Stimulated activated naive CD8-positive, alpha-beta T cell treated with anti-CD3 and anti-CD28 coated beads, Interleukin-15, amount 100 ng/mL, for 72 hours (primary cell): ENCODE measurements at places on chromosomes 1 and 21.
A peak's percentile ranks its signal among the peaks of the same experiment; 100 is the strongest.

DNA sequence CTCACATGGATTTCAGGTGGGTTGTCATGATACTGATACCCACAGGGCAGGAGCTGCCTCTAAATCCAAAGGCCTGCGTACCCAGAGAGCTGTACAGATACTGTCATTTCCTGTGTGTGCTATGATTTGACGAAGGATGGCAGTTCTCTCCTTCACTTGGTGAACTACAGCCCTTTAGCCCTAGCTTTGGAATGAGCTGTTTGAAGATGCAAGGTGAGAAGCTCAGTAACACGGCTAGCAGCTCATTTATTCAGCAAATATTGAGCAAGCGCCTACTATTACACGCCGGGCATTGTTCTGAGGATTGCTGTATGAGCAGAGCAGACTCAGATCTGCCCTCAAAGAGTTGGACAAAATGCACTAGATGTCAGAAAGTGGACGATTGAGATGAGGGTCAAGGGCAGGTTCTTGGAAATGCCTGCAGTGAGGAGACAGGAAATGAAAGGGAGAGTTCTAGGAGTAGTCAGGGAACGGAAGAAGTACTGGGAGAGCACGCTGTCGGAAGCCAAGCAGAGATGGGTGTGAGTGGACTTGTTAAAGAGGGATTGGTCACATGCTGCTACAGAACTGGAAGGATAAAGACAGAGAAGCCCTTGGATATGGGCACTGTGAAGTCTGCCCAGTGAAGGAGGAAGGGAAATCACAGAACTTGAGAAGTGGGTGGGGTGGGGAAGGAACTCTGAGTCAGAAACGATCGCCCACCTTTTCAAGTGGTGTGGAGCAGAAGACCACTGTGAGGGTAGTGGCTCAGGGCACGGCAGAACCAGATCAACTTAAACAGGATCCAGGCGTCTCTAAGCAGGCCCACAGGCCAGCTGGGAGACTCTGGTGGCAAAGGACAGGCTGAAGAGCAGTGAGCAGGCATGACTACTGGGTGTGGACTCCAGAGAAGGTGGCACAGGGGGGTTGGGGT is 7.1 kb downstream of the PTGFRN start:
- no peak for DNase-seq

GRCh38 chr1:202150187-202150586 is 5.7 kb upstream of the ARL8A start:
- DNase-seq, result no peak

DNA sequence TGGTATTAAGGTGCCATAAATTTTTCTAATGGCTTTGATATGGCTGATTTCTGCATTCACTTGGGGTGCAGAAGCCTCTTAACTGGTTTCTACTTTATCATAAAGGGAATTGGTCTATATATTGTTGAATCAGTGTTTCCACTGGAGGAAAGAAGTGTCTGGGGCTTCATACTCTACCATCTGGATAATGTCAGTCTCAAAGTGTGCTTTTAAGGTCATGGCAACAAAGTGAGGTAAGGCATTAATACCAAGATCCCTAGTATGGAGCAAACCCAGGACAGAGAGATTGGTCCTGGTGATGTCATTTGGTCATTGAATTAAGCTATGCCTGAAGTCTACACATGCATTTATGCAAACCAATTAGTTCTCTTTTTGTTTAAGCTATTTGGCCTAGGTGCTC is 309.9 kb downstream of the DUSP10 start:
- no peak for DNase-seq

- no peak for DNase-seq
Observed at GRCh38 chr1:2971609-2972008, 49.7 kb upstream of the ACTRT2 start.

DNA sequence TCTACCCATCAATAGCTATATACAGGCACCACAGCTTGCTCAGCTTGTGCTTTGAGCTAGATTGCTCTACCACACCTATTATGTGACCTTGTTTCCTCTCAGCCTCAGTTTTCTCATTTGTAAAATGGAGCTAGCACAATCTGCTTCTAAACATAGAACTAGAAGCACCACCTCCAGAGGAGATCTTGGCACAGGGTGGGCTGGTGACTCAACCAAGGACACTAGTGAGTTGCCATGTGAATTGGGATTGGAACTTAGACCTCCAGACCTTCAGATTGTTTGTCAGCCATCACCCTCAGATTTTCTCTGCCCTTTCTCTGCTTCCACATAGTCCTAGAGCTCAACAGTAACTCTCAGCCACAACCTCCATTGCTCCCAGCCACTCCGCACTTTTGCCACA is 3.0 kb upstream of the MACO1 start:
- no peak for DNase-seq

GRCh38 chr1:932776-933602 is 9.3 kb downstream of the SAMD11 start:
- no peak for DNase-seq

- no peak for DNase-seq
Observed at GRCh38 chr1:99119188-99119587, 114.5 kb upstream of the PLPPR5 start.

GRCh38 chr1:20472860-20473711 is 12.9 kb downstream of the CAMK2N1 start:
- peak; percentile 28 for DNase-seq

- DNase-seq, result no peak
Observed at GRCh38 chr1:225879521-225880221, 2.5 kb downstream of the TMEM63A start.

GRCh38 chr1:1348420-1349255 is 580 bp downstream of the DVL1 start:
- DNase-seq, result no peak

DNA sequence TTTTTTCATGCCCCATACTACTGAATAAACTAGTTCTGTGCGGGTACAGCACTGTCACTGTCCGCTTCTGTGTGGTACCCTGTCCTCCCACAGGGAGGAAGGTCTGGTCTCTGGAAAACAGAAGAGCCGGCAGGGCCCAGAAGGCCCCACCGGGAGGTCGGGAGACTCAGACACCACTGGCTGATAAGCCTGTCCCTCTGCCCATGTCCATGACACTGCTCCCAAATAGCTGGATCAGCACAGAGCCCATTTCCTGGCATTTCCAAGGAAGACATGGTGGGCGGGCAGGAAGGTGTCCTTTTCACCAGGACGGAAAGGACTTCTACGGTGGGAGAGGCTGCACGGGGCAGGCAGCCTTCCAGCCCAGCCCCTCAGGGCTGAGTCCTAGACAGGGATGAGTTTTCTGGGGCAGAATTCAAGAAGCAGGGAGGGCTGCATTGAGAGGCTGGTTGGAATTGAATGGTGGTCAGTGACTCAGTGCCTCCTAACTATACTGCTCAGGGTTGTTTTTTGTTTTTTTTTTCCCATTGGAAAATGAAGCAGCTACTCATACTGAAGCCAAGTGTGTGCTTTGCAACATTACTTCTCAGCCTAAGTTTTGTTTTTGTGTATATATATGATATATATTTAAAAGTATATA is 7.1 kb downstream of the PSRC1 start:
- no peak for DNase-seq

DNA sequence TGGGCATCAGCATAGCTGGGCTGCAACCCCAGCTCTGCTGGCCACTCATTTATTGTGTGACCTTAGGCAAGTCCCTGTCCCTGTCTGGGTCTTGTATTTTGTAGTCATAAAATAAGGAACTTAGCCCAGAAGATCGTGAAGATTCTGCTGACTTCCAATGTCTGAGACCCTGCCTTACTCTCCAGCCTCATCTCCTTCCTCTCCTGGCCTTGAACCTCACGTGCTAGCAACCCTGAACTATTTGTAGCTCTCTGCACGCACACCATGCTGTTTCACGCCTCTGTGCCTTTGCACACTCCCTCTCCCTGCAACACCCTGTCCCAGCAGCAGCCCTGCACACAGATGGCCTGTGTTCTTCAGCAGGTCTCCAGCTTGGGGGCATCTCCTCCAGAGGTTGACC is 121.1 kb downstream of the LACTBL1 start:
- no peak for DNase-seq

DNA sequence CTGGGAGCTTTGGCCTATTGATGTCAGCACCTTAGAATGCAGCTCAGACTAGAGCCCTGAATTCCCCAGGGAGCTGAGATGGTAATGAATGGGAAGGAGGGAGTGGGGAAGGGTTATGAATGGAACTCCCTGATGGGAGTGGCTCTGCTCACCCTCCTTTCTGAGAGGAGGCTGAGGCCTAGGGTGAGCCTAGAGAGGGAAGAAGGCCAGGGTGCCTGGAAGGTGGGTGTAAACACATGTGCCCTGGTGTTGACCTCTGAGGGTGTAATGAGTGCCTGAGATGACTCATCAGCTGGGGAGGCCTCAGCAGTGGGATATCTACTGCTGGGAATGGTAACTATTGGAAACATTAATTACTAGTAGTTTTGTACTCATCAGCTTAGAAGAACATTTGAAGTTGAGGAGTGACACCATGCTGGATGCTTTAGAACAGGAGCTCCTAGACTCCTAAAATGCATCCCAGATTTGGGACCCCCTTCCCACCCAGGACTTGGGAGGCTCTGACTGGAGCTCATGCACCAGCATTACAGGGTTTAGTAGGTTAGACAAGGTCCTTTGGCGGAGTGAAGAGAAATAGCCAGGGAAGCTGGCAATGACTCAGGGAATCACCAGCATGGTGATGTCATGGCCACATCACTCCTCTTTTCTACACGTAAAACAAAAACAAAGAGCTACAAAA is 16.0 kb upstream of the PIGV start:
- peak; percentile 23 for DNase-seq

GRCh38 chr1:18537386-18538306 is 56.9 kb downstream of the KLHDC7A start:
- DNase-seq, result no peak

- no peak for DNase-seq
Observed at GRCh38 chr1:58358346-58358745, 188.2 kb downstream of the OMA1 start.

- DNase-seq, result no peak
Observed at GRCh38 chr1:28836421-28836956, 24.5 kb downstream of the OPRD1 start.

GRCh38 chr1:189192741-189193520 is 1284.7 kb downstream of the BRINP3 start:
- no peak for DNase-seq

GRCh38 chr1:7400566-7400965 is 370.5 kb upstream of the VAMP3 start:
- DNase-seq, result no peak
